Panc1 (cell line): ENCODE measurements at places on chromosomes 13 and 19.
A peak's percentile ranks its signal among the peaks of the same experiment; 100 is the strongest.

DNA sequence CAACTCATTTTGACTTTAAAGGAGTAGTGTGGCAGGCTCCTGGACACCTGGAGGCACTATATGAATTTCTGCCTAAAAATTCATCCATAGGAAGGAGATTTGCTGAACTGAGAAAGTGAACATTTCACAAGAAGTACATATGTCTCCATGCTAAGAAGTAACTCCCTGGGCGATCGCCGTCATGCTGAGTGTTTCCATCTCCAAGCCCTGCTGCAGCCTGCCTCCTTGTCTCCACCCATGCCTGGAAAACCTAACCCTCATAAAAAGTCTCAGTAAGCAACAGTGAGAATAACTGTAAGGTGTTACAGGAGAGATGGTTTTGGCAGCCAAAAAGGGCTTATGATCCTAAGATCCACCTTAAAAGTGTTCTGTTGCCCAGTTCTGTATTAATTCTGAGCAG lies 251.3 kb downstream of the SHISA2 start:
- DNase-seq = no peak

DNA sequence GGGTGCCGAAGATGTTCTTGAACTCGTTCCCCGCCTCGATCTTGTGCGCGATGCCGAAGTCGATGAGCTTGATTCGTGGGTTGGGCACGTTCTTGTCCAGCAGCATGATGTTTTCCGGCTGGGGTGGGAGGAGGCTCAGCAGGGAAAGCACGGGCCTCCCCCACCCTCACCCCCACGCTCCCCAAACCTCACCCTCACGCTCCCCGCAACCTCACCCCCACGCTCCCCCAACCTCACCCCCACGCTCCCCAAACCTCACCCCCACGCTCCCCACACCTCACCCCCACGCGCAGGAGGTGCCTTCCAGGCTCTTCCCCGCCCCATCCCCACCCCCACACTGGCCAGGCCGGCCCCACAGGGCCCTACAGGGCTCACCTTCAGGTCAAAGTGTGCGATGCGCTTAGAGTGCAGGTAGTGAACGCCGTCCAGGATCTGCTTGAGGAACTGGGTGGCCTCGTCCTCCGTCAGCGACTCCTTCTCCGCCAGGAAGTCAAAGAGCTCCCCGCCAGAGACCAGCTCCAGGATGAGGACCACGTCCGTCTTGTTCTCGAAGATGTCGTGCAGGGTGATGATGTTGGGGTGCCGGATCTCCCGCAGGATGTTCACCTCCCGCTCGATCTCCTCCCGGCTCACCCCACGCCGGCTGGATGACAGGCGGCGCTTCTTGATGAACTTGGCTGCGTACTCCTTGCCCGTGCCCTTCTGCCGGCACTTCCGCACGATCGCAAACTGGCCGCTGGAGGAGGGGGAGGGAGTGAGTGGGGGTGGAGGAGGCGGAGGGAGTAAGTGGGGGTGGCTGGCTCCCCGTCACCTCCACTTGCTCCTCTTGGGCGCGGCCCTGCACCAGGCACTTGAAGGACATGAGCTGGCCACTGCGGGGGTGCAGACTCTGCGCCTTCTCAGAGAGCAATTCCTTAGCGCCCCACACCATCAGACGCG lies 6.4 kb downstream of the DAPK3 start:
- DNase-seq = no peak

DNA sequence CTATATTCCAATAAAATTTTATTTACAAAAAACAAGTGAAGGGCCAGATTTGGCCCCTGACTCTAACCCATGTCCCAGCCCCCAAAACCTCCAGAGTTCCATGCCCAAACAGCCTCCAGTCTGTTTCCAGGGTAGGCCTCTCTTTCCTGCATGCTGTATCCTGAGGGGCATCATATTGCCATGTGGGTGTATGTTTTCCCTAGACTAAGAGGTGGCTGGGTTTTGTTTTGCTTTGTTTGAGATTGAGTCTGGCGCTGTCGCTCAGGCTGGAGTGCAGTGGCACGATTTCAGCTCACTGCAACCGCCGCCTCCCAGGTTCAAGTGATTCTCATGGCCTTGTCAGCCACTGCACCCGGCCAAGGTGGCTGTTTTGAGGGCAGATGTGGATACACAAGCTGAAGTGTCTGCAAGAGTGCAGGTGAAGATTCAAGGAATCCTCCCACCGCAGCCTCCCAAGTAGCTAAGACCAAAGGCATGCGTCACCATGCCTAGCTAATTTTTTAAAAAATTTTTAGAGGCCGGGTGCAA lies 23.6 kb upstream of the LSM14A start:
- no peak for DNase-seq

DNA sequence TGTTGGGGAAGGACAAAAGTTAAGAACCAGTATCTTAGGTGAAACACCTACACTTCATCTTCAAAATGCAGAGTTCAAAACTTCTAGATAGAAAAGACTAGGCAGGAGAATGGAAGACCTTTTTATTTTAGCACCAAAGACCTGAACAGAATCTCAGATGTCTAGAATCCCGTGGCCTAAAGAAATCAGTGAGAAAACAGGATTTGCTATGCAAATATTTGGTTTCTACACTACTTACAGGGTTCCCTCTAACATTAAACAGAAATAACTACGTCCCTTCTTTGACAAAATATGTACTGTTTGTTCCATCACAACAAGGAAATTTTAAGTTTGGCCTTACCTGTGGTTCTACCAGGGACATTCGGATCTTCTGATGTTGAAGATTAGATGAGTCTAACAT lies 21.5 kb downstream of the DIS3 start:
- no peak for DNase-seq

DNA sequence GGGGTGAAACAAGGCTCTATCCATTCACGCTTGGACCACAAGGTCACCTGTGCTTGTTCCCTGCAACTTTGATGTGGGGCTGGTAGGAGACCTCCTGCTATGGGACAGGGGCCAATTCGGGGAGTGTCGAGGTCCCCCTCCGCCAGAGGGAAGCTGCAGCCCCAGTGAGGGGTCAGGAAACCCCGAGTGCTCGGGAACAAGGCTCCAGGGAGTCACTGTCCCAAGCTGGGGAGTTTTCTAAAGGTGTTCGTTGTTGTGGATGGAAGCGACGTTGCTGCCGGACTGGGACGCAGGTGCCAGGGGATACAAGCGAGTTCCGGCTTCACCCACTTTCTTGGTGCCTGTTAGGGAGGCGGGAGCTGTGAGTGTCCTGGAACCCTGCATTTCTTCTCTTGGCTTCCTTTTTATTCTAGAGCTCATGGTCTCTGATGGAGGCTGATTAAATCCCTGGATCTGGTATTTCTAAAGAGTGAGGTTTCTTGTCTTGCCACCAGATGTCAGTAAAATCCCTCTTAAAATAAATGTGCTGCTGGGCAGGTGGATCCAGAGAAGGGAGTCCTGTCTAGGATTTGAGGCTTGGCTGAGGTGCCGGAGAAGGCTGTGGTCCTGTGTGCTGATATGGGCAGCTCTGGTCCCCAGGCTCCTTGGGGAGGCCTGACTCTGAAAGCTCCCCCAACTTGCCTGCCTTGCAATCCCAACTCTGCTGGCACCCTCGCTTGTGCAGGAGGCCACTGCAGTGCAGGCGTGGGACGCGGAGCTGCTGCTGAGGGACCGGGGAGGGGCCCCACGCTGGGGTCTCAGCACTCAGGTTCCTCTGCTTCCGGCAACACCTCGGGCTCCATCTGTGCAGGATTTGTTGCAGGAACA lies 153.9 kb downstream of the TEX29 start:
- DNase-seq = peak; percentile 2

DNA sequence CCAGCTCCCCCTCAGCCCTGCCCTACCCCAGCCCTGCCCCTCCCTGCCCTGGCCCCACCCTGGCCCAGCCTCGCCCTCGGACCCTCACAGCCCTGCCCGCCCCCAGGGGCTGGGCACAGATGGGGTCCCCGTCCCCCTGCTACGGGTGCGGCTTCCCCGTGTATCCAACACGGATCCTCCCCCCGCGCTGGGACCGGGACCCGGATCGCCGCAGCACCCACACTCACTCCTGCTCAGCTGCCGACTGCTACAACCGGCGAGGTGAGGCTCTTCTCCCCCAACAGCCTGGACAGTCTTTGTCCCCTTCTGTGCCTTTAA lies 5.2 kb downstream of the SHFL start:
- no peak for DNase-seq

GRCh38 chr13:78601124-78601873 lies 2.1 kb downstream of the POU4F1 start:
- no peak for DNase-seq

GRCh38 chr13:59534806-59535205 lies 628.9 kb downstream of the DIAPH3 start:
- DNase-seq = no peak

- no peak for DNase-seq
Measured at GRCh38 chr19:16945364-16945714, 56.5 kb downstream of the F2RL3 start.

DNA sequence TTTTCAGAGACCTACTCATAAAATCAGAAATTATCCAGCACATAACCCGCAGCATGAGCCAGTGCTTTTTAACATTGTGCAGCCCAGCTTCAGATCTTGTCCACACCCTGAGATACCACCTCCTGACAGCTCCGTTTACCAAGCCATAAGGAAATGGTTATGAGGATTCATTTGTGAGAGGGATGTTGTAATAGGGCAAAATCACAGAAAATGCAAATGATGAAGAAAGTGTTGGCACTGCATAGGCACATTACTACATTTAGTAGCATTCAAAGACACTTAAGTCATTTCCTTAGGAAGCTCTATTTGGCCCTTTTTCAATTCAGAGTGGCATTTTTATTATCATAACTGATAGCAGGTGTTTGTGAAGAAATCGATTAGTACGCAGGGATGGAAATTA lies 277.5 kb downstream of the DNAJC15 start:
- no peak for DNase-seq

GRCh38 chr13:105961438-105961837 lies 574.0 kb downstream of the EFNB2 start:
- no peak for DNase-seq

- DNase-seq = no peak
Measured at GRCh38 chr19:32540621-32541020, 40.4 kb upstream of the PDCD5 start.

GRCh38 chr13:46171217-46171616 lies 10.8 kb downstream of the LCP1 start:
- DNase-seq = no peak

- no peak for DNase-seq
Measured at GRCh38 chr13:91358387-91358782, 10.9 kb downstream of the MIR17HG start.

GRCh38 chr13:72198042-72198441 lies 331.0 kb upstream of the DACH1 start:
- DNase-seq = no peak

- DNase-seq = no peak
Measured at GRCh38 chr13:36965767-36966166, 33.4 kb downstream of the ALG5 start.

DNA sequence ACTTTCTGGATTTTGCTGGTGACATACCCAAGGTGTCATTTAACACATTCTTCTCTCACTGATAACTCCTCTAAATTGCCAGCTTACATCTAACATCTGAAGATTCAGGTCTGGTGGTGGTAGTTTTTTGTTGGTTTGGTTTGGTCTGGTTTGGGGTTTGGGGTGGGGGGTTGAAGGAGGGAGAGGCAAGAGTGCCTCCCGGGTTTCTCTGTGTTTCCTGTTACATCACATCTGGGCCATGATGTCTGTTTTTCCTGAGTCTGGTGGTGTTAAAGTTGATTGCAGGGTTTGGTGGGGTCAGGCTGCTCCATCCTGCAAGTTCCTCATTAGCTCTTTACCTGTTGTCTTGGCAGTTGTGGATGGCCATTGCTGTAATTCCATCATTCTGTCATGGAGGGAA lies 155.8 kb upstream of the UBL3 start:
- no peak for DNase-seq

- no peak for DNase-seq
Measured at GRCh38 chr13:45796426-45797235, 54.9 kb downstream of the SIAH3 start.

- DNase-seq = no peak
Measured at GRCh38 chr13:34349091-34349722, 531.3 kb downstream of the RFC3 start.

DNA sequence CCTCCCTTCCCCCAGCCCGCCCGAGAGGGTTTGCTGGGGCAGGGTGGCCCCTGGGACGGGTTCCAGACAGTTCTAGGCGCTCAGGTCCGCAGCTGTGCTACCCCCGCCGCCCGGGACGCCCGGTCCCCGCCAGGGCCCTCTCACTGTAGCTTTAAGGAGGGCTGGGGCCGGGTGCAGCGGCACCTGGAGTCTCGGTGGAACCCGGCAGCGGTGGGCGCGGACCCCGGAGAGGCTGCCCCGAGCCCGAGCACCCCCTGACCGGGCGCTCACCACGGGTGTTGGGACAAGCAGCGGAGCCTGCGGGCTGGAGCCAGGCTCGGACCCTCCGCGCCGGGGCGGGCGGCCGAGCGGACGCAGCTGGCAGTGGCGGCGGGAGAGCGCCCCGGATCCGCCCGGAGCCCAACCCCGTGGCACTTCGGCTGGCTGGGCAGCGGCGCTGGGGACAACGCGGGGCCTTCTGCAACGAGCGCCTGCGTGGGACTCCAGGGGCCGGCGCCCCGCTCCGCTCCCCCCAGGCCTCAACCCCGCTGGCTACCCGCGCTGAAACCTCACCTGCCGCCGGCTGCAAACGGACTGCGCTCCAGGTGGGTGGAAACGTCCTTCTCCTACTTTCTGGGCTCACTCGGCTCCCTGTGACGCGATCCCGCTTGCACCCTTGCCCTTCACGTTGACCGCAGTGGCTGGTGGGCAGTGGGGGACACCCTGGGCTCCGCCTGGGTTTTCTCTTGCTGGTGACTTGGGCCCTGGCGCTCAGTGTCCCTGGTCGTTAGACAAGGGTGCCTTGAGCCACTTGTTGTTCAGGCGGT lies 81.1 kb downstream of the ZNF429 start:
- DNase-seq = no peak

DNA sequence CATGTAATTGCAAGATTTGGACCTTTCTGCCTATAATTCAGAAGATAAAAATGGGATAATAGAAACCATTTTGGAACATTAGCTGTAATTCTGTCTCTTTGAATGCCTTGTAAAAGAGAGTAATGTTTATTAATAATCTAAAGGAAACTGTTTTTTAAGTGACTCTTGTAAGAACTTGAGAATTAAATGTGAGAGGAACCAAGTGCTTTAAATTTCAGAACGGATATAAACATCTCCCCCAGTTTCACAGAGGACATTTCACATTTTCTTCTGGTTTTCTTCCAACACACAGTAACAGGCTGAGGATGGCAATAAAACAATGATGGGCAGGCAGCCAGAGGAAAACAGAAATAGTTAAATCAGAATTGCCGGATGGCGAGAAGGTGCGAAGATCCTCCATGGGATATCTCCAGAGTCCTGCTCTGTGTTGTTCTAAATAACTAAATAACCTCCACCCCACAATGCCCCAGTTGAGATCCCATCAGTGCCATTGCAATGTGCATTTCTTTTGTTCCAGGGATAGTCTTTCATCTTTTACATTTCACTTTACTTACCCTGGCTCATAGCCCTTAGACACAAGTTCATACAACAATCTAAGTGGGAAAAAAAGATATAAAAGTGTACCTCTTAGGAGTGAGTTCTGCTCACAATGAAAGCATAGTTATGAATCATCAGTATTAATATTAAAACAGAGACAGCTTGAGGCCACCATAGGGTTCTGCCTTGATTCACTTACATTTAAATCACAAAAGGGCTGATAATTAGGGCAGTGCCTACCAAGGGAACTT lies 73.3 kb downstream of the TNFRSF19 start:
- DNase-seq = no peak
